ENCODE measurements at places on chromosomes 3 and 15. TPM values are rescaled to one million over a fixed set of nuclear protein-coding genes. Genes with fewer than 3 reads are reported as not detected.

LDHAL6B gene
- polyA plus RNA-seq: 0.57 TPM

LRRC3B gene
- 3.2 TPM for polyA plus RNA-seq

PODXL2 gene
- polyA plus RNA-seq: 10.9 TPM

GNAI2 gene
- polyA plus RNA-seq: 118 TPM

- DNase-seq: no peak
These were observed 3.1 kb upstream of the TWF2 start for GRCh38 chr3:52242039-52242438.

- DNase-seq: peak; percentile 50
These were observed 61.3 kb upstream of the CMTM8 start for GRCh38 chr3:32176989-32177701.

- no peak for DNase-seq
These were observed 921.1 kb downstream of the ROBO1 start for GRCh38 chr3:78846718-78847117.

DNA sequence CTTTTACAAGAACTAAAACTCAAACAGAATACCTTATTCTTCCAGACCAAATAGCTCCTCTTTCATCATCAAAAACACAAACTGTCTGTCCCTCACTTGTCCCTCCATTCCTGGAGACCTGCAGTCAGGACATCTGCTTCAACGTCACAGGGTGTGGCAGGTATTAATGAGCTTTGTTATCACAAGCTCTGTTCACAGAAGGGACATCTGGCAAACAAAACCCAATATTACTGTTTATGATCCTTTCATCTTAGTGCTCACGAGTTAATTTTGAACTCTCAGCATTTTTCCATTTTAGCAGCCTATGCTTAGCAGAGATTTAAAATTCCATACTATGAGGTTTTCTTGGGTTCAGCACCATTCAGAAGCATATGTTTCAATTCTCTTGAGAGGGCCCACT is 32.9 kb downstream of the AP3S2 start:
- peak; percentile 92 for DNase-seq
